Urinary bladder (tissue), 4 donors: ENCODE measurements at places on chromosomes 4 and X. TPM values are rescaled to one million over a fixed set of nuclear protein-coding genes. Genes with fewer than 3 reads are reported as not detected.

Gene ADGRL3
- 70.1 TPM for total RNA-seq

Gene ARHGAP6
- total RNA-seq: 20.7 TPM

Gene UGT2A1
- not detected for total RNA-seq

Gene SYTL5
- total RNA-seq: 4.4 TPM

Gene NAP1L2
- 7.2 TPM for total RNA-seq

Gene FAM120C
- total RNA-seq: 9.0 TPM

Gene DCAF8L2
- total RNA-seq: not detected

- DNase-seq: peak; percentile 1
Observed at GRCh38 chr4:178970433-178971140, 1528.3 kb upstream of the AGA start.

DNA sequence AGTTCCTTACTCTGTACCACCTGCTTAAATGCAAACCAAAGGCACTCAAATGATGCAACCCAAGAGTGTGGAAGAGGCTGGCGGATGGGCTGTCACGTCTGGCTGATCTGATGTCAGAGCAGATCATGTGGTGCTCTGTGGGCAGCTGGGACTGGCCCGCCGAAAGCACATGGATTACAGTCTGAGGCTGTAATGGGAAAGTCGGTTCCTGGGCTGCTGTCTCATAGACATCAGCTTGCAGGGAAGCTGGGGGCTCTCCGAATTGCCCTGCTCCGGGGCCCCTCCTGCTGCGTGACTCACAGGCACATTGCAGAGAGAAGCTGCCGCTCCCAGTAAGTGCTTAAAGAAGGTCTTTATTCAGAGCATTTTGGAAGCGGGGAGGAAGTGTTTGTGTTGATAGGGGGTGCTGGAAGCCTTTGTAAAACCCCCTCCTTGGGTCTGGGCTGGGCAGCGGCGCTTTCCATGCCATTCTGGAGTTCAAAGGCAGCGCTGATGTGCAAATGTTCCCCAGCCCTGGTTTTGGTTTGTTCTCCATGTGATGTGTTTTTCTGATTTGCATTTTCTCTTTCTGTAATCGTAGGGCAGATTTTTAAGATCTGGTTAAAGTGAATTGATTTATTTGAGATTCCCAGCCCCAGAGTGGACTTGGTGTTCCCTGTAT, 181.1 kb downstream of the LARP7 start:
- peak; percentile 47 for DNase-seq

DNA sequence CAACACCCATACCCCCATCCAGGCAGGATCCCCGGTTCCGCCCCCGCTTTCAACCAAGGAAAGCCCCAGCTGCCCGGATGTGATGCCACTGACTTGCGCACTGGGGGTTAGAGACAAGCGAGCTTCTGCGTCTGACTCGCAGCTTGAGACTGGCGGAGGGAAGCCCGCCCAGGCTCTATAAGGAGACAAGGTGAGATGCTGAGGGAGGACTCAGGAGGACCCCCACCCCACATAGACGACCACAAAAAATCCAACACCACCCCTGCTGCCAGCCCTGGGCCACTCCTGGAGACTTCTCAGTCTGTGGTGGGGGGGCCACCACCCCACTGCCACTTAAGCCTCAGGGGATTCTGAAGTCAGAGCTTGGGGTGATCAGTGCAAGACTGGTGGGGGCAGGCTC, at the start of gene MAGEA4:
Gene MAGEA4, plus strand, starts transcription at position 110 of the 400 bp plus-strand sequence. CDS start 10,776 bp downstream, outside the sequence.
- no peak for DNase-seq

DNA sequence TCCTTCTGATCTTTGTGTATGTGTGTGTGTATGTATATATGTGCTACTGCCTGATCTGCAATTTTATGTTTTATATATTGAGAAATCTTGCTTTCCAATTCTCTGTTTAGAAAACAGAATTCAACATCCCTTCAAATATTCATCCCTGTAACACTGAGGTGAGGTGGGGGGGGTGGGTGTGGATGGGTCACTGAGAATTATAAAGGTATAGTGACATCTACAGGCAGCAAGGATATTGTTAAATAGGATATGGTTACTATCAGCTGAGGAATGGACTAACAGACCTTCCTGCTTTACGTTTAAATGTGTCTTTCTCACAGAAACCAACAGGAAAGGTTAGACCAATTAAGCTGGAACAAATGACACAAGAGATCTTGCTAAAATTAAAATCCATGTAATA, 19.0 kb upstream of the MAGEB2 start:
- no peak for DNase-seq

DNA sequence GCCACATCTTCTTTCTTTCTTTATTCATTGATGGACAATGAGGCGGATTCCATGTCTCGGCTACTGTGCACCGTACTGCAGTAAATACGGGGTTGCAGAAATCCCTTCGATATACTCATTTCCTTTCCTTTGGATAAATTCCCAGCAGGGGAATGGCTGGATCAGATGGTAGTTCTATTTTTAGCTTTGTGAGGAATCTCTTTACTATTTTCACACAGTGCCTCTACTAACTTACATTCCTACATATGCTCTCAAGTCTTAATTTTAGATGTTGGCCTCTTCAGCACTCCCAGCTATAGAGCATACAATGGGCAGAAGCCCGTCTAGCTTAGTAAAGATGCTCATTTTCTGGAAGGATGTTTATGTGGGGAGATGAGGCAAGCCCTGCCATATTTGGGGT, 317.4 kb downstream of the ASMT start:
- no peak for DNase-seq

GRCh38 chr4:78476108-78476704, 75.4 kb upstream of the ANXA3 start:
- DNase-seq: no peak

GRCh38 chrX:114101081-114101480, 482.8 kb upstream of the HTR2C start:
- no peak for DNase-seq

- no peak for DNase-seq
Observed at GRCh38 chr4:3353752-3354454, 61.1 kb downstream of the RGS12 start.

GRCh38 chr4:184648313-184649025, 778 bp downstream of the CASP3 start:
- DNase-seq: peak; percentile 13

- no peak for DNase-seq
Observed at GRCh38 chr4:94451051-94451694, 569 bp upstream of the PDLIM5 start.

- no peak for DNase-seq
Observed at GRCh38 chr4:135015771-135016170, 814.2 kb upstream of the PABPC4L start.

DNA sequence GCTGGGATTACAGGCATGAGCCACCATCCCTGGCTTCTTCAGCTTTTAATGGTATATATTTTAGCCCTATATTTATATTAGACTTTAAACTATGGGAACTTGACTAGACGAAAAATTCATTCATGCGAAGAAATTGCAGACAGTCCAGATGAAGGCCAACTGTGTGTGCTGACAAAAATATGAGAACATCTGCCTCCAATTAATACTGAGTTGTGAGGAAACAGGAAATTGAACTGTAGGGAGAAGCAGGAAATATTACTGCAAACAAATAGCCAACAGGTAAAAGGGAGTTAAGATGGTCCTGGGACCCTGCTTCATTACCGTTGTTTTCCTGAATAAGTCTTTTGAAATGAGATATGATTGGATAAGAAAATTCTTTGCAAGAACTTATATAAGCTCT, 26.3 kb downstream of the MGARP start:
- no peak for DNase-seq

- no peak for DNase-seq
Observed at GRCh38 chr4:102638621-102639020, 122.1 kb downstream of the MANBA start.

GRCh38 chrX:136999024-136999423, 34.8 kb downstream of the GPR101 start:
- no peak for DNase-seq

DNA sequence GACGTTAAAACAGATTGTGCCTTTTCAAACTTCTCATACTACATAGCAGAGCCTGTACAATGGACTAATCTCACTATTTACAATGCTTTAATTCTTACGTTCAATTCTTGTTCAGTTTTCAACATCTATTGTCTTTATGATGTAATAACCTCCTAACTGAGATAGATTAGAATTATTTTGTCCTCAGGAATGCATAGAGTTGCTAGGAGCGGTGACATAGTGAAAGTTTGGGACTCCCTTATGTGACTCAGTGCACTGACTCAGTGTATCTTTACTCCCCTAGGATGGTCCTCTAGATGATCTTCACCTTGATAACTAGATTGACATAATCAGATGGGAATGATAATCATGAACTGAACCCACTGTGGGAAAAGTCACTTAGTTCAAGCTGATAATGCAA, 151.5 kb downstream of the VEGFC start:
- DNase-seq: no peak

DNA sequence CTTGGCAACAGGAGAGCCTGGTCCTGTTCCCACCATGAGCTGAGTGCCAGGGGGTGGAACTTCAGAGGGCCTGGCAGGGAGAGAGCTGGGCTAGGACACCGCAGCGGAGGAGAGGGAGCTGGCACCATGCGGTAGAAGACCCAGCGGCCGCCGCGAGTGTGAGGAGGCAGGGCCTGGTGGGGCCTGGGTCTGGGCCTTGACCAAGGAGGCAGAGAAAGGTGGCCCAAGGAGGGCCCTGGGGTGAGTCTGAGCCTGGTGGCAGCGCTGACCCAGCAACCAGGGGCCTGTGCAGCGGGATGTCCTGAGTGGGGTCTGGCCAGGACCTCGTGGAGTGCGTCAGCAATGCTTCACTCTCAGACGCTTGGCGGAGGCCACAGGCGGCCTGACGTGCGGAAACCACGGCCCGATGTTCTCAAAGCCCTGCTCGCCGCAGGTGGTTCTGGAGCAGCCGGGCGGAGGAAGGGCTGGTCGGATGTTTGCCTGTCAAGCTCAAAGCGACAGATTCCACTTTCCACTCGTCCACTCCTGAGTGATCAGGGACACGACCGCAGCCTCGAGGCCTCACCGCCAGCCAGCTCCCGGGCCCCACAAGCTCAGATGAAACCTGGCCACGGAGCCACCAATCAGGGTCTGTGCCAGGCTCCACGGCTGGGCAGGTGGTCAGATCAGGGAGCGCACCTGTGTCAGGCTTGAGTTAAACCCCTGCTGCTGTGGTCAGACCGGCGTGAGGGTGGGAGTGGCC, 20.8 kb downstream of the ATP5ME start:
- DNase-seq: no peak

DNA sequence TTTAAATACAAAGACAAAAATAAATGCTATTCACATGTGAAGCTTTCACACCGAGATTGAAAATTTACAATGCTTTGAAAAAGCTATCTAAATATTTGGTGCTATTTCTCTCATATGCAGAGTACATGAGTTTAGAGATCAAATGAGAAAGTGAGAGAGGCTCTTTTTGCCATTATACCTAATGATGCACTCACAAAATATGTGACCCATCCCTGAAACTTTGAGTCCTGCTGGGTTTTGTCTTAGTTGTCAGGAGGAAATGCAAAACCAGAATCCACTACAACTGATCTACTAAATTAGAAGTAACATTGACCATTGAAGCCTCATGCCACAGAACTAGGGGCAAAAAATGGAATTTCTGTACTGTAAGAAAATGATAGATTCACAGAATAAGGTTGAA, 251.7 kb downstream of the MAPK10 start:
- DNase-seq: no peak

GRCh38 chrX:105313596-105313995, 93.1 kb upstream of the TEX13A start:
- DNase-seq: no peak

- no peak for DNase-seq
Observed at GRCh38 chrX:100980608-100981497, 11.3 kb downstream of the ARL13A start.
